Stimulated activated CD4-positive, alpha-beta T cell treated with anti-CD3 and anti-CD28 coated beads, Interleukin-15, amount 100 ng/mL, for 24 hours (primary cell): ENCODE measurements at places on chromosomes 4 and X.

DNA sequence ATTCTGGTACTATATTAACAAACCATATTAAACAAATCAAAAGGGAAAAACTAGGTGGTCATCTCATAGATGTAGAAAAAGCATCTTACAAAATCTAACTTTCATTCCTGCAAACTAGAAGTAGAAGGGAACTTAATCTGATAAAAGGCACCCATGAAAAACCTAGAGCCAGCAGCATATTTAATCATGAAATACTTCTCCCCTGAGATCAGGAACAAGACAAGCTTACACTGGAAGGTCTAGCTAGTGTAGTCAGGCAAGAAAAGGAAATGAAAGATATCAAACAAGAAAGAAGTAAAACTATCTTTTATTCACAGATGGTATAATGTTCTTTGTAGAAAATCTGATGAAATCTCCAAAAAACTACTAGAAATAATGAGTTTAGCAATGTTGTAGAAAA lies 41.2 kb downstream of the ATP10D start:
- DNase-seq = no peak

GRCh38 chr4:6293661-6294060 lies 24.0 kb downstream of the WFS1 start:
- no peak for DNase-seq

- DNase-seq = no peak
Measured at GRCh38 chr4:104571341-104571740, 76.6 kb upstream of the CXXC4 start.

- no peak for DNase-seq
Measured at GRCh38 chr4:118410138-118410537, 57.3 kb upstream of the PRSS12 start.

- DNase-seq = no peak
Measured at GRCh38 chrX:152988536-152989291, 5.2 kb downstream of the PNMA5 start.

- DNase-seq = no peak
Measured at GRCh38 chr4:57231781-57232180, 121.6 kb upstream of the IGFBP7 start.

DNA sequence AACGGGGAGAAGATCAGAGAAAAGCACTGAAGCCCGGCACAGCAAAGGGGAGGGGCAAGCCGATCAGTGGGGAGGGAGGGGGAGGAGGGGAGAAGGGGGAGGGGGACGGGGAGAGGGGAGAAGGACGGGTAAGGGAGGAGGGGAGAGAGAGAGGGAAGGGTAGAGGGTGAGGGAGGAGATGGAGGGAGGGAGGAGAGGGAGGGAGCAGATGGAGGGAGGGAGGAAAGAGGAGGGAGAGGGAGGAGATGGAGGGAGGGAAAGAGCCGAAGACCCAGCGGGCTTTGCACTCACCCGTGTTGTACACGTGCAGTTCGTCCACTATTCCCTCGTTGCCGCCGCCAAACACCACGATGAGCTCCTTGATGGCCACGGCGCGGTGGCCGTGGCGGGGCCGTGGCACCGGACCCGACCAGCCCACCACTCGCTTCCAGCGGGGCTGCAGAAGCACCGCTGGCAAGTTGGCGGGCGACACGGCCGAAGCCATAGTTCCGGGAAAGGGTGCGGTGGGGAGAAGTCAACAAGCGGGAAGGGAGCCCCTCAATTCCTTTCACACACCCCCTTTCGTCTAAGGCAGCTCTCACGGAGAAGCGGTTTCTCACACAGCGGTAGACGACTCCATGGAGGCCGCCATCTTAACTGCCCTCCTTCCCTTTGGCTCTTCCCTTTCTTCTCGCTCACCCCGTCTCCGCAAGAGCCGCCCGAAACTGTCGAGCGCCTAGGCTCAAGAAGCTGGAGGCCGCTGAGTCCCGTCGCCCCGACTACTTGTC lies 1.1 kb downstream of the HCFC1 start:
- DNase-seq = peak; percentile 42

DNA sequence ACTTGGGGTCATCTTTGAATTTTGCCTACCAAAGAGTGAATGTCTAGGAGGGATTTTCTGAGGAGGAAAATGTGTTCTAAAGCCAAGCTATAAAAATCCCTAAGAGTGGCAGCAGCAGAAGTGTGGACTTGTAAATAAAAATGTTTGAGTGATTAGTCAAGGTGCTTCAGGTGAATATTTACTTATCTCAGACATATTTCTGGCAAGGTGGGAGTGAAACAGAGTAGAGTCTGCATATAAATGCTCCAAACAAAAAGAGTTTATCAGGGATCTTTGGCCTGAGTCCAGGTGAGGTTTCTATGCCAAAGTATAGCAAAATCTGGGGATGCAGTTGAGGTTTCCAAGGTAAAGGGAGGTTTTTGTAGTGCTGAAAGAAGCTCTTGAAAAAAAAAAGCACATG lies 19.7 kb downstream of the CYSLTR1 start:
- no peak for DNase-seq

GRCh38 chr4:7649741-7650531 lies 215.2 kb upstream of the PSAPL1 start:
- peak; percentile 60 for DNase-seq

GRCh38 chr4:14431155-14432134 lies 570.8 kb upstream of the CPEB2 start:
- DNase-seq = no peak

- DNase-seq = no peak
Measured at GRCh38 chr4:47827343-47828047, 10.4 kb downstream of the CORIN start.

DNA sequence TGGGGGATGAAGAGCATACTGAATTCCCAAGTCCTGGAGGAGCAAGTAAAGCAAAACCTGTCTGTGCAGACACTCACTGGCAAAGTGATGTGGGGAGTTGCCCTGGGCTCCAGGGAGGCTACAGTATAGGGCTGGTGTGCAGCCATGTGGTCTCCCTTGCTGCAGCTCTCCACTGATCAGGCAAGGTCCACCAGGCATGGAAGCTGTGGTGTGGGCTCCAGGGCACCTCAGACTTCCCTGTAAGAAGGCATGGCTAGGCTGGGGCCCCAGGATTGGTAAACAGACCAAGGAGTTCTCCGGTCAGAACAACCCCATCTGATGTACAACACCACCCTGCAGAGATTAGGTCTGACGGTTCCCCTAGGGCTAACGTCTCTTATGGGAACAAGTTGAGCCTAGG lies 241.9 kb upstream of the NDST4 start:
- DNase-seq = no peak

DNA sequence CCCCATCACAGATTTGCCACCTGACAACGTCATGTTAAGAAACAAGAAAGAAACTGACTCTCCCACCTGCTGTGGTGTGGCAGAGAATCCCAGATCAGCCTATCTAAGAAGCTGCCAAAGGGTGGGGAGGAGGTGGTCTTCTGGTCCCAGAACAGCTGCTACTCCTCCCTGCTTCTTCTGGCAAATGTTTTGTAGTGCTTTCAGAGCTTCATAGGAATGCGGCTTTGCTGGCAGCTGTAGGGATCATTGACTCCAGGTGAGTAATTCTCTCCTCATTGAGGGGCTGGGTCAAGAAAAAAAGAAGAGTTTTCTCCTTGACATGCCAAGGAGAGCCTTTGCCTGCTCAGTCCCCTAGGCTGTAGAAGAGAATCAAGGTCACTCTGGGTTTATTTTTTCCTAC lies 23.3 kb downstream of the NRK start:
- no peak for DNase-seq

GRCh38 chr4:2248821-2249261 lies 6.9 kb upstream of the HAUS3 start:
- peak; percentile 0 for DNase-seq

- no peak for DNase-seq
Measured at GRCh38 chr4:148245015-148245414, 197.2 kb downstream of the NR3C2 start.

DNA sequence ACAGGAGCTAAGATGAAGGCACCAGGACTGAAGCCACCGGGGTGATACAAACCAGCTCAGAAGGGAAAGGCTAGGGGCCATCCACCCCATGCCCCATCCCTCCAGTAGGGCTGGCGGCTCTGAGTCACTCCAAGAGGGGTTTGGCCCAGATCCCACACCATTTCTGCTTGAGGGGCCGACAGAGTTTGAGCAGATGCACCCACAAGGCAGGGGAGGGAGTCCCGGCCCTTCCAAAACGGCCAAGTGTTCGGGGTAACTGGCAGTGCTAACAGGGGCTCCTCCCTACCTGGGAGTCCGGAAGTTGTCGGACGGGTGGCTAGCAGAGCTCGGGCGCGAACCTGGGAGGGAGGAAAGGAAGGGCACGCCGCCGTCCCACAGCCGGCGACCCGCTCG lies 412 bp downstream of the SLC10A3 start:
- peak; percentile 48 for DNase-seq

GRCh38 chr4:81227968-81228367 lies 12.9 kb upstream of the PRKG2 start:
- no peak for DNase-seq

GRCh38 chr4:80407246-80407645 lies 71.7 kb downstream of the CFAP299 start:
- DNase-seq = no peak

DNA sequence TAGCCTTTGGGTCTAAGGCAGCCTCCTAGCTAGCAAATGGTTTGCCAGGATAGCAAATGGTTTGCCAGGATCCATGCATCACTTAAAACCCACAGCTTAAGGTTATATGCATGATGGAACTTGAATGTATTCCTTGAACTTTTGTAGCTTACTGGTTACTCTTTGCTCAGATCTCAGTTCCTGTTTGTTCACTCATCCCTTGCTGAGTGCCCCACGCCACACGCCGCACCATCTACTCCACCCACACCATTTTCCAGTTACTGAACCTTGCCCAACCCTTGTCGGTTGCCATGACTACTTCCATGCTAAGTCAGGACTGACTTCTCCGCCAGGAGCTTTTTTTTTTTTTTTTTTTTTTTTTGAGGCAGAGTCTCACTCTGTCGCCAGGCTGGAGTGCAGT lies 29.5 kb upstream of the XIAP start:
- DNase-seq = peak; percentile 49

DNA sequence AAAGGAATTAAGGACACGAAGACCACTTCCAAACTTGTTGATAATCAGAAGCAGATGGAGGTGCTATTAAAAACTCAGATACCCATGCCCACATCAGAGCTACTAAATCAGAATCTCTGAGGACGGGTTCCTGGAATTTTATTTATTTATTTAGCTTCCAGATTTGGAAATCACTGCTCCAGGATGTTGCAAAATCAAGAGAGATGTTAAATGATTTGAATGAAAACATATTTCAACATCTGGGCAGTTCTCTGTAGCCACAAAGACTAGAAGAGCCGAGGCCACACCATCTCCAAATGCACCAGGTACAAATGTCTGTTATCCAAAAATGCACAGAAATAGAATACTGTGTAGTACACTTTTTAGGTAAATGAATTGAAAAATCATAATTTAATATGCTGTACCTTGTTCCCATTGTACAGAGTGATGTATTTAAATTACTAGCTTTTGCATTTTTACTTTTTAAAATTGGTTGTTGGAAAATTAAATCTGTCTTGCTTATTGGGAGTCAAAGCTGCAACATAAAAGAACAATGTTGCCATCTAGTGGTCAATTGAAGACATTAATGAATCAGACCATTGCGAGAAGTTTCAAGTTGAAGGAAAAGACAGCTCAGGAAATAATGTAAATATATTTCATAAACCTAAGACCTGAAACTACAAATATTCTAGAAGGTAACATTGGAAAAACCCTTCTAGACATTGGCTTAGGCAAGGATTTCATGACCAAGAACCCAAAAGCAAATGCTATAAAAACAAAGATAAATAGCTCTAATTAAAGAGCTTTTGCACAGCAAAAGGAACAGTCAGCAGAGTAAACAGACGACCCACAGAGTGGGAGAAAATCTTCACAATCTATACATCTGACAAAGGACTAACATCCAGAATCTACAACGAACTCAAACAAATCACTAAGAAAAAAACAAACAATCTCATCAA lies 151.3 kb upstream of the TTC29 start:
- no peak for DNase-seq

DNA sequence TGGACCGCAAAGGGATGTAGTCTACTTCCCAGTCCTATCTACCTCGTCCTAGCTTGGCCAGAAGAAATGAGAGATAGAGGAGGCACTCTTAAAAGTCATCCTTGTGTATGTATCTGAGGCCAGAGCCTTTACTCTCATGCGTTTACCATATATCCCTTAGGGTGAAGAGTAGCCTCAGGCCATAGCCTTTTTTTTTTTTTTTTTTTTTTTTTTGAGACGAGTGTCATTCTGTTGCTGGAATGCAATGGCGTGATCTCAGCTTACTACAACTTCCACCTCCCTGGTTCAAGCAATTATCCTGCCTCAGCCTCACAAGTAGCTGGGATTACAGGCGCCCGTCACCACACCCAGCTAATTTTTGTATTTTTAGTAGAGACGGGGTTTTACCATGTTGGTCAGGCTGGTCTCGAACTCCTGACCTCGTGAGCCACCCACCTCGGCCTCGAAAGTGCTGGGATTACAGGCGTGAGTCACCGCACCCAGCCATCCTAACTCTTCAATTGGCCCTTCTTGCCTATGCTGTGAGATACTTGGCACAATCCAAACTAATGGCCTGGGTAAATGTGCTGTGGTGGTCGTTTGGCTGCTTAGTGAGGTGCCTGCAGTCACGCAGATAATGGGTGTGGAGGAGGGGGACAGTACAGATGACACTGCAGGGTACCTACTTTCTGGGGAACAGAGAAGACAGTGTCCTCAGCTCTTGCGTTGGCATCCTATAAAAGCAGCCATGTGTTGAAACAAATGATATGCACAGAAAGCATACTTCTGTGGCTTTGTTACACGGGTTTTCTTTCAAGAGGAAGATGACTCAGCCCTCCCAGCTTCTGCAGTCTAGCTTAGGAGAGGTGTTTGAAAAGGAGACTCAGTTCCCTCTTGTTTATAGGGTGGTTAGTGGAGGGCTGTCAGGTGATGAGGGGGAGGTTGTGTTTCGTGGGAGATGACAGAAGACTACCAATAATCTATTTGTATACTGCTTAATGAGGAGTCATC lies 10.4 kb upstream of the DGAT2L6 start:
- no peak for DNase-seq

DNA sequence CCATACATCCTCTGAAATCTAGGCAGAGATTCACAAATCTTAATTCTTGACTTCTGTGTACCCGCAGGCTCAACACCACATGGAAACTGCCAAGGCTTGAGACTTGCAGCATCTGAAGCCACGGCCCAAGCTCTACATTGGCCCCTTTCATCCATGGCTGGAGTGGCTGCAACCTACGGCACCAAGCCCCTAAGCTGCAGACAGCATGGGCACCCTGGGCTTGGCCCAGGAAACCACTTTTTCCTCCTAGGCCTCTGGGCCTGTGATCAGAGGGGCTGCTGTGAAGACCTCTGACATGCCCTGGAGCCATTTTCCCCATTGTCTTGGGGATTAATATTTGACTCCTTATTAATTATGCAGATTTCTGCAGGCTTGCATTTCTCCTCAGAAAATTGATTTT lies 457.9 kb downstream of the GRIA2 start:
- no peak for DNase-seq

GRCh38 chrX:14476205-14476604 lies 53.1 kb upstream of the GLRA2 start:
- no peak for DNase-seq

GRCh38 chr4:48290146-48290772 lies 20.6 kb upstream of the TEC start:
- peak; percentile 32 for DNase-seq

- DNase-seq = no peak
Measured at GRCh38 chr4:39410415-39410814, 3.7 kb downstream of the KLB start.
